ENCODE measurements at places on chromosomes 2 and 18. TPM values are rescaled to one million over a fixed set of nuclear protein-coding genes. Genes with fewer than 3 reads are reported as not detected.

ATAD2B gene
- total RNA-seq: 3.9 TPM

TBR1 gene
- not detected for total RNA-seq

MBOAT2 gene
- 72.4 TPM for total RNA-seq

MATN3 gene
- 3.7 TPM for total RNA-seq

MTCL1 gene
- 19.6 TPM for total RNA-seq

KYNU gene
- 1.7 TPM for total RNA-seq

DSC3 gene
- 64.9 TPM for total RNA-seq

DAPL1 gene
- total RNA-seq: 6.3 TPM
